Epithelial cell of proximal tubule (primary cell): ENCODE measurements at places on chromosomes 2 and 18. TPM values are rescaled to one million over a fixed set of nuclear protein-coding genes. Genes with fewer than 3 reads are reported as not detected.

ZNF892 gene
- total RNA-seq, result 3.4 and 7.1 TPM in 2 replicates

ALK gene
- total RNA-seq, result under 0.01 TPM in 1 of 2 replicates, not detected in the other

UGT1A3 gene
- not detected in 2 replicates for total RNA-seq

DSC3 gene
- total RNA-seq, result 0.14 and 0.75 TPM in 2 replicates

MYO5B gene
- total RNA-seq, result 34.1 and 48.4 TPM in 2 replicates

PDCD1 gene
- total RNA-seq, result 0.29 and 0.92 TPM in 2 replicates

TMEM198 gene
- 1.6 and 1.7 TPM in 2 replicates for total RNA-seq

RAX gene
- not detected in 2 replicates for total RNA-seq

REG1B gene
- total RNA-seq, result not detected in 2 replicates

GPAT2 gene
- 1.1 and 1.7 TPM in 2 replicates for total RNA-seq

TMEM17 gene
- total RNA-seq, result 2.1 and 3.5 TPM in 2 replicates

ANKRD62 gene
- total RNA-seq, result not detected in 2 replicates

MXD1 gene
- total RNA-seq, result 2.2 and 3.4 TPM in 2 replicates

FASTKD1 gene
- total RNA-seq, result 15.3 and 18.7 TPM in 2 replicates

MOGAT1 gene
- not detected in 2 replicates for total RNA-seq

PLGLB1 gene
- total RNA-seq, result 3.9 TPM in 1 of 2 replicates, not detected in the other

B3GNT7 gene
- total RNA-seq, result 10.7 and 13.7 TPM in 2 replicates

LOXHD1 gene
- not detected in 2 replicates for total RNA-seq

LYPD1 gene
- 45.3 and 84.3 TPM in 2 replicates for total RNA-seq

OXER1 gene
- total RNA-seq, result 0.07 TPM in 1 of 2 replicates, not detected in the other

MDH1B gene
- 0.23 and 0.58 TPM in 2 replicates for total RNA-seq

ALS2 gene
- total RNA-seq, result 15.6 and 20.8 TPM in 2 replicates

SLC14A1 gene
- 1.3 TPM in 1 of 2 replicates, not detected in the other for total RNA-seq

LIMS1 gene
- 58.3 and 95.4 TPM in 2 replicates for total RNA-seq

GREB1L gene
- total RNA-seq, result 5.1 and 6.2 TPM in 2 replicates

LMAN1 gene
- total RNA-seq, result 78.2 and 92.0 TPM in 2 replicates

SCN7A gene
- 0.36 and 1.3 TPM in 2 replicates for total RNA-seq

LDAH gene
- total RNA-seq, result 16.5 and 29.9 TPM in 2 replicates

RUFY4 gene
- total RNA-seq, result not detected in 2 replicates

DNAJC27 gene
- total RNA-seq, result 2.1 and 2.2 TPM in 2 replicates

FBXO48 gene
- 0.94 and 1.5 TPM in 2 replicates for total RNA-seq

UGT1A5 gene
- not detected in 2 replicates for total RNA-seq

CDH20 gene
- total RNA-seq, result not detected in 2 replicates

SPATA3 gene
- not detected in 2 replicates for total RNA-seq

AQP12A gene
- total RNA-seq, result not detected in 2 replicates

LHCGR gene
- total RNA-seq, result not detected in 2 replicates

EPHA4 gene
- total RNA-seq, result 13.3 and 23.8 TPM in 2 replicates

C2orf81 gene
- total RNA-seq, result 2.7 and 4.1 TPM in 2 replicates

PER2 gene
- total RNA-seq, result 0.86 and 4.1 TPM in 2 replicates

ADGRF3 gene
- total RNA-seq, result 0.69 TPM in 1 of 2 replicates, not detected in the other

CYRIA gene
- total RNA-seq, result 2.0 and 6.1 TPM in 2 replicates

LRRTM1 gene
- total RNA-seq, result 0.81 and 2.0 TPM in 2 replicates

NEU4 gene
- not detected in 2 replicates for total RNA-seq

LAMA1 gene
- total RNA-seq, result 10.1 and 23.2 TPM in 2 replicates

COLEC12 gene
- total RNA-seq, result 2.0 and 3.3 TPM in 2 replicates

MROH2A gene
- not detected in 2 replicates for total RNA-seq

PRKCE gene
- 2.5 and 6.0 TPM in 2 replicates for total RNA-seq

IL36B gene
- not detected in 2 replicates for total RNA-seq

IL36RN gene
- total RNA-seq, result not detected in 2 replicates

RNF144A gene
- total RNA-seq, result 14.1 and 17.4 TPM in 2 replicates

NIF3L1 gene
- 36.4 and 59.3 TPM in 2 replicates for total RNA-seq

ATP9B gene
- total RNA-seq, result 10.7 and 22.7 TPM in 2 replicates

ING5 gene
- 10.4 and 25.5 TPM in 2 replicates for total RNA-seq

ELOA2 gene
- not detected in 2 replicates for total RNA-seq

FBXO15 gene
- 0.40 and 0.87 TPM in 2 replicates for total RNA-seq

DSG1 gene
- not detected in 2 replicates for total RNA-seq
